Myocyte (in vitro differentiated cells): ENCODE measurements at places on chromosomes 2 and 18.

DNA sequence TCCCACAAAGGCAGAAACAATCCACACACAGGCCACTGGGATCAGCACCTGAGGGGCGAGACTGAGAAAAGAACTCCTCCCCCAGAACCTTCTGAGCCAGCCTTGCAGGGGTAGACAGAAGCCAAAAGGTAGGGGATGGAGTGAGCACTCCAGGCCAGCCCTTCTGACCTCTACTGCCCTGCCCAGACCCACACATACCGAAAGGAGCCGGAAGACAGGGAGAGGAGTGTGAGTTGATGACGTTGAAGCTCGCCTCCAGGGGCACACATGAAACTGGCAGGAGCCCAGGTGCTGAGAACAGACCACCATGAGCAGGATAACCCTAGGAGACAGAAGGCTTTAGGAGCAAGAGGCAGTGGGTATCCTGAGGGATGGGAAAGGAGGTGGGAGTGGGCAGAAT is 1.8 kb downstream of the SLC23A3 start:
- DNase-seq, result no peak

- no peak for DNase-seq
These were observed 1.1 kb upstream of the MAB21L4 start for GRCh38 chr2:240896871-240897692.

DNA sequence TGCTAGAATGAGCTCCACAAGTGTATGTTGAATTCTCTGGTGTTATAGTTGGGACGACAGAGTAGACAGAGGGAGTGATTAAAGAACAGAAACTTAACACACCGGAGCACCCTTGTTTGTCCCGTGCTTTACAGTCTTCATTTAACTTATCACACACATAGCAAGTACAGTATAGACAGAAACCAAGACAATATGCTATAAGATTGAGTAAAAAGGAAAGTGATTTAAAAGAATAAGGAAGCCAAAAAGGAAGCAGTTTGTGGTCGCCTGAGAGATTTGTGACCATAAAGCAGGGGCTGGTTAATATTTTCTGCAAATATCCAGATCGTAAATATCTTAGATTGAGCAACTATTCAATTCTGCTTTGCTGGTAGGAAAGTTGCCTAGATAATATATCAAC is 1128.4 kb downstream of the TSN start:
- no peak for DNase-seq

DNA sequence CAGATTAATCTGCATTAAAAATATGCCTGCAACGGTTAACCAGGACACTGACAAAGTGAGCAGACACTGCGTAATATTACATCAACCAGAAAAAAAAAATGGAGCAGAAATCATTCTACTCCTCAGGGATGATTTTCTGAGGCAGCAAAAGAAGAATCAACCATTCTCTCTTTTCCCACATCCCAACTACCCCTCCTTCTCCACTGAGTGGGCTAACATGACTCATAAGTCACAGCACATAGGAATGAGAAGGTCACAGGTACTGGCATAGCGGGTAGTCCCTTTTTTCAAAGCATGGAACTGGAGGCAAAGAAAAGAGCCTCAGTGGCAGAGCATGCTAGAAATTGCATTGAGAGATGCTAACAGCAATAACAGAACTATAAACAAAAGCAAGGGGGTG is 54.3 kb upstream of the TSPYL6 start:
- no peak for DNase-seq

DNA sequence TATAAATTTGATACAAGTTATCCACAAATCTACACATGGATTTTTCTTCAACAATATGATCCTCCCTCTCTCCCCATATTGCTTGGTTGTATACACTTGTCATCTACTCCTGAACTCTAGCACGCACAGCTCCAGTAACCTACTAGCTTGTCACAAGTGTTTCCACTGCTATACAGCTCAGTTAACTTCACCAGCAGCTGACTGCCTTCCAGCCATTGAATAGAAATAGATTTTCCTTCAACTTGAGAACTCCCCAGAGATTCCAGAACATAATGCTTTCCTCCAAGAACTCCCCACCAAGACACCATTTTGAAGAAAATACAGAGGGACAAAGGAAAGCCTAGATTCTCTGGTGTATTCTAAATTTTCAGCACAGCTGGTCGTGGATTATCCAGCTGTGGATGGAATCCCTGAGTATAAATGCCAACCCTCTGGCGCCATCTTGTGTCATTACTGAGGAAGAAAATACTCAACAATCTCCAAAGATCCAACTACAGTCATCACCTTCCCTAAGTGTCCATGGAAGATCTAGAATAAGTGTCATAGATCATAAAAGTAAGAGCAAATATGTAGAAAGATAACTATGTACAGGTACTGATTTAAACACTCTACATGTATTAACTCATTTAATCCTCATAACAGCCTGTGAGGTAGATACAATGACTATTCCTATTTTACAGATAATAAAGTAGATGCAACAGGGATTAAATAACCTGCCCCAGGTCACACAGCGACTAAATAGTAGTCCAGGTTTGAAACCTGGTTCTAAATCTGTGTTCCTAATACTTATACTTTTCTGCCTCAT is 156.7 kb downstream of the ARHGAP28 start:
- DNase-seq, result peak; percentile 79

DNA sequence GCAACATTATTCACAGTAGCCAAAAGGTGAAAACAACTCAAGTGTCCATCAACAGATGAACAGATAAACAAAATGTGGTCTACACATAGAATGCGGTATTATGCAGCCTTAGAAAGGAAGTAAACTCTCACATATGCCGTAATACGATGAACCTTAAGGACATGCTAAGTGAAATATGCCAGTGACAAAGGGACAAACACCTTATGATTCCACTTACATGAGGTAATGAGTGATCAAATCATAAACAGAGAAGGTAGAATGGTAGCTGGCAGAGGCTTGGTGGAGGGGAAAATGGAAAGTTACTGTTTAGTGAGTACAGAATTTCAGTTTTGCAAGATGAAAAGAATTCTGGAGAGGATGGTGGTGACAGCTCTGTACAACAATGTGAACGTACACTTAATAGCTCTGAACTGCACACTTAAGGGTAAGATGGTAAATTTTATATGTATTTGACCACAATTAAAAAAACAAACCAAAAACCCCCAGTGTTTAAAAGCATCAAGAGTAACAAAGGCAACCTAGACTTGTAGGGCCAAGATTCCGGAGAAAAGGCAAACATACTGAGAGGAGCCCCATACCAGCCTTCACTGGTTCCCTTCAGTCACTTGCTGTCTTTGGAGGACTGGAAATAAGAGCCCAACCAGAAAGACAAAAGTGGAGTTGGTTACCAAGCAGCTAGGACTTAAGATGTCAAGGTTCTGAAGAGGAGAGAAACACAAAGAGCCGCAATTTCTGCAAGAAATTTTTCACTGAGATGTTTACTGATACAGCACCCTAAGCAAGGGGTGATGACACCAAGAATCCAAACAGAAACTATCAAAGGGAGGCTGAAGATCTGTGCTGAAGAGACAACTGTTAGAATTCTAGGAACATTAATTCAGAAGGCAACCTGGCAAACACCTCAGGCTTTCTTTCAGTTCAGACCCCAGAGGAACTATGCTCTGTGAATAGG is 61.3 kb downstream of the CUL3 start:
- DNase-seq, result no peak

DNA sequence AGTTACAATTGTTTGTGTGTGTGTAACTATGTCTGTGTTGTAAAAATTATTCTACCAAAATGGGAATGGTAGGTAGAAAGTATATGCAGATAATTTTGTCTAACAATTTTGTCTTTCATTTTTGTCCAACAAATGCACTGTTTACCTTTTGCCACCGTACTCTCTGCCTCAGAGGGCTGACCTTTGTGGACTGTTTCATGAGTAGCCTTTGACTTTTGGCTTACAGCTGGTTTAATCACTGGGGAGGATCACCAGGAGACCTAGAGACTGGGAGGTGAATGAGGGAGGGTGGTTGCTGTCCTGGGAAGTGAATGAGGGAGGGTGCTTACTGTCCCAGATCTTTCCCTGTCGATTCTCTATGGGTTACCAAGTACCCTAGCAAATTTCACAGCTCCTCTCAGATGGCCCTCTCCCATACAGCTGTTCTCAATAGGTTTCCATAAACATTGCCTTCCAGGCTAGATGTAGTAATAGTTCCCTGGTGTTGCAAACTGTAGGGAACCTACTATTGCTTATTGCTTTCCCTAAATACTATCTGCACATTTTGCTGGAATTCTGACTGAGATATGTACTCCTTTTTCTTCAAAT is 26.5 kb upstream of the CXXC1 start:
- DNase-seq, result no peak

GRCh38 chr2:169664978-169665930 is 29.0 kb downstream of the CFAP210 start:
- DNase-seq, result no peak
